ENCODE measurements at places on chromosomes 3 and 15. TPM values are rescaled to one million over a fixed set of nuclear protein-coding genes. Genes with fewer than 3 reads are reported as not detected.

CLSTN2 gene
- not detected for total RNA-seq

SLC24A5 gene
- total RNA-seq: not detected

TMCO5A gene
- total RNA-seq: not detected

AP4E1 gene
- 12.8 TPM for total RNA-seq

COL6A5 gene
- total RNA-seq: not detected

AQP9 gene
- not detected for total RNA-seq

FBXO45 gene
- total RNA-seq: 13.0 TPM

KCNAB1 gene
- not detected for total RNA-seq

GABRA5 gene
- total RNA-seq: not detected

DMXL2 gene
- 4.6 TPM for total RNA-seq

CD86 gene
- 1.4 TPM for total RNA-seq

MAP1A gene
- total RNA-seq: 6.4 TPM

ROBO2 gene
- total RNA-seq: not detected

ZNF621 gene
- total RNA-seq: 24.5 TPM

CGNL1 gene
- total RNA-seq: not detected

SLC2A2 gene
- total RNA-seq: not detected
